ENCODE measurements at places on chromosomes 6 and 20. TPM values are rescaled to one million over a fixed set of nuclear protein-coding genes. Genes with fewer than 3 reads are reported as not detected.

DNA sequence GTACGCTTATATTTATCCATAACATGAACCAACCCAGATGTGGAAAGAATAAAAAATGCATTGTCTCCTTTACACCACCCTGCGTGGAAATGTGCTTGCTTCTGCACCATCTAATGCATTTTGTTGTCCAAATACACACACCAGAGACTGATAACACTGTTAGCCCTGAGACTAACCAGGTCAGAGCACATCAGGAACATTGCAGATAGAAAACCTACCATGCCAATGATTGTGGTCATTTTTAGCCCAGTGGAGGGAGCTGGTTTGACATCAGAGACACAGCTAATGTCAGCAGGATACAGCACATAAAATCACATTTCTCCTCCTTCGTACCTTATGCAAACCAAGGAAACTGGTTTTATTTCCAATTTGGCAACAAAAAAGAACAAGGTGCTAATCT is 528.7 kb downstream of the DOK5 start:
- no peak for DNase-seq

DNA sequence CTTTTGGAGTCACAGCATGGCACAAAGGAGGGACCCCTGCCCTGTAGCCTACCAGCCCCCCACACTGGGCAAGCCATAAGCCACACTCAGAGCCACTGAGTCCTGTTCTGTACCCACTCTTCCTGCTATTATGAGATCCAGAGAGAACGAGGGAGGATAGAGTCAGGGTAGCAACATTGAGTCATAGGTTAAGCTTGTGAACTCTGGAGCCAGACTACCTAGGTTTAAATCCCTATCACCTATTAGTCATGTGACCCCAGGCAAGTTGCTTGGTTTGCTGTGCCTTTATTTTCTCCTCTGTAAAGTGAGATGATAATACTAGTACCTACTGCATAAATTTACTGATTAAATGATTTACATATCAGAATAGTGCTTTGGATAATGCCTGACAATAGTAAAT is 540 bp downstream of the CNBD2 start:
- no peak for DNase-seq

The PEX7 gene
- total RNA-seq = 2.6 TPM

The SF3B5 gene
- total RNA-seq = 171 TPM

The ADGRF1 gene
- not detected for total RNA-seq

Measured in CD8-positive, alpha-beta T cell (primary cell).